Stimulated activated CD8-positive, alpha-beta memory T cell treated with anti-CD3 and anti-CD28 coated beads, Interleukin-4, amount 100 ng/mL, for 1 hour (primary cell): ENCODE measurements at places on chromosomes 5 and 9.

DNA sequence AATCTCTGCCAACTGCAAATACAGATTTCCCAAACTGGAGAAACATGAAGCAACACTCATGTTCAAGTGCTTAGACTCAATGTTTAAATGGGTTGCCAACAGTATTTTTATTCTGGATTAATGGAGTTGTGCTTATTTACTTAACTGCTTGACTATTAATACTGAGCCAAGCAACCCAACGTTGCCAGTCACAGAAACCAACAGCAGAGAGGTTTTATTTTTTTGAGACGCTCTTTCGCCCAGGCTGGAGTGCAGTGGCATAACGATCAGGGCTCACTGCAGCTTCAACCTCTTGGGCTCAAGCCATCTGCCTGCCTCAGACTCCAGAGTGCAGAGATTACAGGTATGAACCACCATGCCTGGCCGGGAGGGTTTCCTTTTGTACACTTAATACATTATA, 8.5 kb upstream of the TMEM268 start:
- no peak for DNase-seq

GRCh38 chr9:127035423-127035822, 87.0 kb downstream of the ANGPTL2 start:
- no peak for DNase-seq

DNA sequence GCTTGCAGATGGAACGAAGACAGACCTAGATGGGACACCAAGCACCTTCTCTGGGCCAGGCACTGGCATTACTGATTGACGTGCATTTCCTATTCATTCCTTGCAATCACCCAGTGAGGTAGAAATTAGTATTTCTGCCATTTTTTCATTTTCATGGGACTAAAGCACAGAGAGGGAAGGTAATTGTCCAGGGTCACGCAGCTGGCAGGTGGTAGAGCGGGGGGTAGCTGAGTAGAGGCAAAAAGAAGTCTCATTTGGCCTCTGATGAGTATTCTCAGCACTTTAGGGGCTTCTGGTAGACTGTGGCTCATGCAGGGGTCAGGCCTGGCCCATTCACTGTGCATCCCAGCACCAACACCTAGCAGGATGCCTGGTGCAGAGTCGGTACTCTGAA, 19.5 kb upstream of the DUSP1 start:
- no peak for DNase-seq

DNA sequence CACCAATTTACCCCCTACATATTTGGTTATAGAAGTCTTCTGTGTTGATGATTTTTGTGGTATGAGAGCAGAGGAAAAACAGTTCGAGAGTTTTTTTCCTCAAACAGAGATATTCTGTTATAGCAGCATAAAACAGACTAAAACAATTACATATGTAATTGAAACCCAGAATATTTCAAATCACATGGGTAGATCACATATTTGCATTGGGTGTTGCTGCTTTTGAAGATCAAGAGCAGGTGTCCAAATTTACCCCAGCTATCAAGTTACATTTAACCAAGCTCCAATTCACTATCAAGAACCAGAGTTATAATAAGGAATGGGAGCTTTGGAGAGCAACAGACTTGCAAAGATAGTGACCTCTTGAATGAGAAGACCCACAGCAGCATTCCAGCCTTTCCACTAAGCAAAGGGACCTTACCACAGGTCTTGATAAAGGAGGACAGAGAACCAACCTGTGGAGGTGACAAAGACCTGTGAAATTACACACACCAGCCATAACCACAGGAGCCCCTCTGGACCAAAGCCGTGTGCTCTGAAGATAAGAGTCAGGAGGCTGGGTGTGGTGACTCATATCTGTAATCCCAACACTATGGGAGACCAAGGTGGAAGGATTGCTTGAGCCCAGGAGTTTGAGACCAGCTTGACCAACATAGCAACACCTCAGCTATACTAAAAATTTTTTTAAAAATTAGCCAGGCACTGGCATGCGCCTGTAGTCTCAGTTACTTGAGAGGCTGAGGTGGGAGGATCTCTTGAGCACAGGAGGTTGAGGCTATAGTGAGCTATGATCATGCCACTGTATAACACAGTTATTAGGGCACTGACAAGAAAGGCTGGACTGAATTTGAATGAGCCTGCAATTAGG, 4.0 kb upstream of the CCL28 start:
- DNase-seq = no peak

GRCh38 chr9:89664010-89664409, 59.2 kb downstream of the GADD45G start:
- no peak for DNase-seq

DNA sequence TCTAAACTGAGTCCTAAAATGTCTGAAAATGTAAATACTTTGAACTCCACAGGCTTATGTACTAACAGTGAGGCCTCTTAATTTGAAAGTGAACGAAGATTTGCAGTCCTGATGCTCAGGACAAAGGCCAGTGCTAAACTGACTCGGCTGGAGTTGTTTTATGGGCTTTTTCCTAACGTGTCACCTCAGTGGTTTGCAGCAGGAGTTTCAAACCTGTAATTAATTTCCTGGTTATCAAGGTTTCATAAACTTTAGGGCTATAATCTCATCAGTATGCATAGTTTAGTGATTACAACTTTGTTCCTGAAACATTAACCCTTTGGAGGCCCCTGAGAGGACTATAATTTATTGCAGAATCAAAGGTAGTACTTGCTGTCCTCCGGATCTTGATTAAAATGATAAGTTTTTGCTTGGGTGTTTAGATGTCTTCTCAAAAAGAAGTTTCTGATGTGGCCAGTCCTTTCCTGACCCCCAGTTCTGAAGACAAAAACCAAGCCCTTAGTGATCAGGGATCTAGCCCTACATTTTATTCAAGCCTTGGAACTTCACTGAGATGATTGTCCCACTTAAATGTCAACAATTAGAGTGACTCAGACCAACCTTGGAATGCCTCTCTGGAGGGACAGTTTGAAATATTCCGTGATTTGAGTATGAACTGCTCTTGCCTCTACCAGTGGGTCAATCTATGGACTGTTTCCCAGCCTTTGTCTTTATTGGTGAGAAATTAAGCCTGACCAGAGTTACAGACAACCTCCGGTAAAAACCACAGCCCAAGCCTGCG, 11.1 kb upstream of the S100Z start:
- no peak for DNase-seq

DNA sequence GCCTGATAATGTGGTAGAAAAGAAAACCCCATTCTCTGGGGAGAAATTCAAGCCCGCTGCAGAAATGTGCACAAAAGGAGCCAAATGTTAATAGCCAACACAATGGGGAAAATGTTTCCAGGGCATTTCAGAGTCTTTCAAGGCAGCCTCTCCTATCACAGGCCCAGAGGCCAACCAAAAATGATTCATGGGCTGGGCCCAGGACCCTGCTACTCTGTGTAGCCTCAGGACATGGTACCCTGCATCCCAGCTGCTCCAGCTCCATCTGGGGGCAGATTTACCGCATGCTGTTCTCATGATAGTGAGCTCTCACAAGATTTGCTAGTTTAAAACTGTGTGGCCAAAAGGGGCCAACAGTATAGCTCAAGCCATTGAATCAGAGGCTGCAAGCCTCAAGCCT, 41.1 kb downstream of the RAPGEF6 start:
- no peak for DNase-seq

- DNase-seq = no peak
Observed at GRCh38 chr5:164051745-164052144, 546.3 kb downstream of the MAT2B start.

DNA sequence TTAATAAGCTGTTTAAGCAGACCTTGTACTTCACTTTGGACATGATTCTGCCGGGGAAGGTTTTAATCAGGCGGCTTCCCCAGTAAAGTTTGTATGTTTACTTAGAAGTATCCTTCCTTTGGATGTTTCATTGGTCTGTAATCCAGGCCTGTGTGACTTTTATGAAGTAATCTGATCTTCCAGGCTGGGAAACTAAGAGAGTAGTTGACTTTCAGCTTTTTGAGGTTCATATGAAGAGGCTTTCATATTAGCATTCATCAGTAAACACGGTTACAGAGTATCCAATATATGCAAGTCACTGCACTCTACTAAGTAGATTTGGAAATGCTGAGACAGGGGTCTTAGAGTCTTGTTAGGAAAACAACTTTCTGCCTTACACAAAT, 1.1 kb downstream of the DNAJC21 start:
- no peak for DNase-seq

- no peak for DNase-seq
Observed at GRCh38 chr5:59628062-59628828, 265.3 kb downstream of the PDE4D start.

- DNase-seq = no peak
Observed at GRCh38 chr5:56769875-56770604, 45.3 kb upstream of the MAP3K1 start.

DNA sequence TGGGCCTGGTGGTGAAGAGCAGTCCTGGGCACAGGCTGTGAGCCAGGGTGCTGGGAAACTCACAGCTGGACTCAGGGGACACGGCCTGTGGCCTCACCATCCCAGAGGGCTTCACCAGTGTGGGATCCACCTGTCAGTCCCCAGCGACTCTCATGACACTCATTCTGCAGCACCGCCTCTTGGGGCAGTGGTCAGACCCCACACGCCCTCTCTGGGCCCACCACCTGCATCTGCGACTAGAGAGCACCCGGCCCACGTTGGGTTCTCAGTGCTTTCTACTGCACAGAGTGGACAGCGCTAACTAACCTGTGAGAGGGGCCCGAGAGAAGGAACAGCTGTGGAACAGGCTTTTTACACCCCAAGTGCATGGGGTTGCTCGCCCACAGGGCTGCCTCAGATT, 45.8 kb upstream of the GARNL3 start:
- no peak for DNase-seq

- DNase-seq = no peak
Observed at GRCh38 chr5:115471345-115472063, 73.1 kb downstream of the FEM1C start.

- DNase-seq = no peak
Observed at GRCh38 chr5:171633776-171634470, 151.7 kb upstream of the SMIM23 start.

DNA sequence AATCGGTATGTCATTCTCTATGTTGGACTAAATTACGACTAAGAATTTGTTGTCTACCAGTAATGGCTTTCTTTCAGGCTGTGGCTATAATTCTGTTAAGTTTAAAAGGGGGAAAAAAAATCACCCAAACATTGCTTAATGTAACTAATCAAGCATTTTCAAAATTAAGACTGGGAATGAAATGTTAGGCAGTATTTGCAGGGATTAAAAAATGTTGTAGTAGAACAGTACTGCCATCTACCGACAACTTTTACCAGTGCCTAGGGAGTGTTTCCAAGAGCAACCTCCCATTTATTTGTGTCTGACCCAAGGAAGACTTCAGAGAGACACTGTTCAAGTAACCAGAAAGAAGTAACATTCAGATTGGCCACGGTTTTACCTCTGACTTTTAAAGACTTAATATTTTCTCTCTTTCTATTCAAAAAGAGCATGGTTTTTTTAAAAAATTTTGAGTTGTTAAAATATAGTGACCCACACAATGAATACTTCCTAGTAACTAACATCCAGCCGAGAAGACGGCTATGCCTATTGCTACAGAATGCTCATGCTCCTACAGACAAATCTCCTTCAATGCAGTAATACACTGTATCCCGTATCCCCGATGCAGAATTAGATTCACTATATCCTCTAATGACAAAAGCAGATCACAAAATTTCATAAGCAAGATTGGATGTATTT, 92.4 kb downstream of the ARL15 start:
- DNase-seq = no peak

GRCh38 chr9:118896324-118897000, 472.8 kb downstream of the BRINP1 start:
- DNase-seq = no peak

GRCh38 chr5:97560599-97560993, 377.5 kb upstream of the RIOK2 start:
- no peak for DNase-seq

DNA sequence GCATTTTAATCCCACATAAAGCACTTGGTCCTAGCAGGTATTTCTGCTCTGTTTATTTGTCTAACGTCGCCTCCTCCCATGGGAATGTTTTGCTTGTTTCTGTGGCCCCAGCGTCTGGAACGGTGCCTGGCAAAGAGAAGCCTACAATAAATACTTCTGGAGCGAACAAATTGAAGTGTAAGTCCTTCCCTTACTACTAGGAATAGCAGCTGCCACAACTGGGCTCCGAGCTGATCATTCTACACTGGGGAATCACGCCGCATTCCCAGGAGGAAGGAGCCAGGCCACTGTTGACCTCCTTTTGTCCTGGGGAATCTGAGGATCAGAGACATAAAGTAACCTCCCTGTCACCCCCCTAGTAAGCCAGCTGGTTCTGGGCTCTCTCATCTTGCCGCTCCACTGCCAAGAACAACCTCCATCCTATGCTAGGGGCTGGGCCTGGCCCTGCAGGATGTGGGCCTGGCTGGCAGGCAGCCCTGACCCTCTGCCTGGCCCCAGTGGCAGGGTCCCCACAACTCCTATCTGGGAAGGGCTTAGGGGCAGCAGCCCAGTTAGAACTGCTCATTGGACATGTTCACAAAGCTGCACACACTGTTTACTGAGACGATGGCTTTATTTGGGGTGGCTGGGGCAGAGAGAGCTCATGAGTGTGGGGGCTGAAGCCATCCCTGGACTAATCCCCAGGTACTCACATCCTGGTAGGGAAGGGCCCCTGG, 82.8 kb downstream of the GTF3C4 start:
- no peak for DNase-seq

DNA sequence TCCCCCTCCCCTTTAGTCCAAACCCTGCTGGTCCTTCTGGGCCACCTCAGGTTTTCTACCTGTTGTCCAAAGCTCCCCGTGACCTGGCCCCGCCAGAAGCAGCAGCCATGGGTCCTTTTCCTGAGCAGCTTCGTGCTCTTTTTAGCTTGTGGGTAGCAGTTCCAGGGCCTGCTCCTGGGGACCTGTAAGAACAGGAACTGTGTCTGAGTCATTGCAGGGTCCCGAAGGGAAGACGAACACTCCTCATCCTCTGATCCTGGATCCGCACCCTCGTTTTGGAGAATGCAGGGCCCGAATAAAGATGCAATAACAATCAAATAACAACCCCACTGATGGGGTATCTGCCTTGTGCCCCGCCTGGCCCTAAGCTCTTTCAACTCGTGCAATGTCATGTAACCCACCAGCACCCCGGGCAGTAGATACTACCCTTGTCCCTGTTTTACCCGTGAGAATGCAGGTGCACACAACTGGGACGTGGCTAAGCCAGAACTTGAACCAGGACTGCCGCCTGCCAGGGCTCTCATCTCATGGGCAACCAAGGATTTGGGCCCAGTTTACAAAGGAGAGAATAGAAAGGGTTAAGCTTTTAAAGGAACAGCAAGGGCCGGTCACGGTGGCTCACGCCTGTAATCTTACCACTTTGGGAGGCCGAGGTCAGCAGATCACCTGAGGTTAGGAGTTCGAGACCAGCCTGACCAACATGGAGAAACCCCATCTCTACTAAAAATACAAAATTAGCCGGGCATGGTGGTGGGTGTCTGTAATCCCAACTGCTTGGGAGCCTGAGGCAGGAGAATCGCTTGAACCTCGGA, 33.2 kb downstream of the NEK6 start:
- no peak for DNase-seq
